ENCODE measurements at places on chromosomes 3 and 15.
A peak's percentile ranks its signal among the peaks of the same experiment; 100 is the strongest.

DNA sequence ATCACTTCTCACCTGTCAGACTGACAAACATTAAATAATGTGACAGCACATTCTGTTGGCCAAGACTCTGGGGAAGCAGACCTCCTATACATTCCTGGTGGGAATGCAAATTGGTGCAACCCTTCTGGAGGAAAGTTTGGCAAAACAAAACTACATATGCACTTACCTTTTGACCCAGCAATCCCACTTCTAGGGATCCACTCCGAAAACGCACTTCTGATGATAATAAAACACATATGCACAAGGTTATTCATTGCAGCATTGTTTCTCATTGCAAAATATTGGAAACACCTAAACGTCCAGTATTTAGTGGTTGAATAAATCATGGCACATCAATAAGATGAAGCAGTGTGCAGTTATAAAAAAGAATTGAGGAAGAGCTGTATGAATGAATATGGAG lies 145.5 kb upstream of the ABHD17C start:
- DNase-seq: no peak

DNA sequence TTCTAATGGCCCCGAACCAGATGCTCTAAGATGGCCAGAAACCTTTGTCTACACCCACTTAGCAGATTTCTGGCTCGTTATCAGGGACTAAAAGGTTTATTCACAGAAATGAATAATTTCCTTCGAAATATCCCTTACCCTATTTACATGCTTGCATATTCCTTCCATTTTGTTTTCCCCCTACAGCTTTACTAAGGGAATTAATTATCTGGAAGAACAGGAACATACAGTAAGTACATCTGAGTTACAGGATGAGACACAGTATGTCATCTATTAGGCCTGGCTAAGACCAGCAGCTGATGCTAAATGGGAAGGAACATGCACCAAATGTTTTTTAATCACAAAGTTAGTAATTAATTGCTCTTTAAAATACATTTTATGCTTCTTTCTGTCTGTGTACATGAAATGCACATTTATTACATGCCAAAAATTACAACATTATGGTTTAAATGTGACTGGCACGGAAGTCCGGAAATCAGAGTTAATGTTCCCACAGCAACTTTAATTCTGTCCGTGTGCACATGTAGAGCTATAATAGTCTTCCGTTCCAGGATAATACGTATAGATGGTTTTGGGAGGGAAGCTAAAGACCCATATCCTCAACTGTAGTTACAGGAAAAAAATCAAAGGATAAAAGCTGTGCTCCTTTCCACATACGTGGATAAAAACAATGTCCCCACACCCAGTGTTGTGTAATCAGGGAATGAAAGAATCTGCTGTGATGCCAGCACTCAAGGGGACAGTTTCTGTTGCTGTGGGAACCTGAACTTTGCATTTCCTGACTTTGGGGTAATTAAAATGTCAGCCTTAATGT lies 82.0 kb downstream of the TIGIT start:
- DNase-seq: no peak

DNA sequence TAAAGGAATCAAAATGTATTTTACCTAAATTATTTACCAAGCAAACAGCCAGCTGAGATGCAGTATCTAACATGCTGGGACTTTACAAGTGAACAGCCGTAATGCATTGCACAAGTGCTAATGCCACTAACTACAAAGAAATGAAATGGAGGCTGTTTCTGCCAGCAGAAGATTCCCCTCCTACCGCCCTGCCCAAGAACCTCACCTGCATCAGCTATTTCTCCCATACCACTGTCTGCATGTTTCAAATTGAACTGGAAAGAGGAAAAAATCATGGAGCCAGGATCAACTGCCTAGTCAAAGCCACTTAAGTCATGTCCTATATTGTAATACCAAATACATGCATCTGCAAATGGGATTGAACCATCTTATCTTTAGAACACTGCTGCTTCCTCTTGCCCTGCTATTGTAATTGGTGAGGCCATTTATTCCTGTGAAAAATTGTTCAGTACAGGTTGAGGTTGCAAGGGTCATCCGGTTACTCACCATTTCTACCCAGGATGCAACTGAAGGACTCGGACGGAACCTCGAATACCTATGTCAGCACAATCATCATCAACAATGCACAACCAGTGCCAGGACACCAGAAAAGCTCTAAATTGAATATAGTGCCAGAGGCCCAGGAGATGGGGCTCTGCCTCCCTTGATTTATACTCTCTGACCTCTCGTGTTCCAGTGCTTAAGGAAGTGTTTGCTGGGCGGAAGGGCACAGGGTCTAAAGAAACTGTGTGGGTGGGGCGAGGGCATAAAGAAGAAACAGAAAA lies 27.5 kb downstream of the ANXA2 start:
- DNase-seq: no peak

DNA sequence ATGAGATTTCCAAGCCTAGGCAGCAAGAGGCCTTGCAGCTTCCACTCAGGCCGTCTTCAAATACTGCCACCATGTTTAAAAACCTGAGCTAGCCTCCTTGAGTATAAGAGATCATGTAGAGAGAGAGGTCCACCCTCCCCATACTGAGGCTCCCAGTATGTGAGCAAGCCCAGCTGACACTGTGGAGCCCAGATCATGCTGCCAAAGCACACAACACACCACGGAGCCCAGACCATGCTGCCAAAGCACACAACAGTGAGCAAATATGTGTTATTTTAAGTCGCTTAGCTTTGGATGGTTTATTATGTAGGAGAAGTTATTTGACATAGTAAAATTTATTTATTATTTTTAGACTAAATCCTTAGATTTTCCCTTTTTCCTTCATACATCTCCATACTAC lies 333.7 kb downstream of the CTNNB1 start:
- no peak for DNase-seq

- DNase-seq: no peak
Observed at GRCh38 chr3:22117751-22118346, 366.8 kb upstream of the ZNF385D start.

DNA sequence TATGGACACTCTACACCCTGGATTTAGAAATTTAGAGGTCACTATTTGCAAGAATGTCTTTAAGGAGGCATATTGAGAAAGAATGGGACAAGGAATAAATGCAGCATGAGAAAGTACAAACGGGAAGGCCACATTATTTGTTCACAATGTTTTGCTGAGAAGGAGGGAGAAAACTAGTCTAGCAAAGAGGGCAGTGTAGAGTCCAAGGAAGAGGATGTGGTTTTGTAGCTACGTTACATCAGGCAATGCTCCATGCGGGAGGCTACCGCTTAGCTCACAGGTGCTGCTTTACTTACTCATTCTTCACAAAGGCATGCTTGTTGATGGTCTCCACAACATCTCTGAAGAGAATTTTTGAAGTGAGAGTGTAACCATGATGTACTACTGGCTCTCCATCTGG lies 191.1 kb downstream of the PLCH1 start:
- DNase-seq: no peak

- no peak for DNase-seq
Observed at GRCh38 chr3:108605491-108605890, 16.0 kb downstream of the DZIP3 start.

- DNase-seq: no peak
Observed at GRCh38 chr3:35970793-35971192, 331.5 kb downstream of the ARPP21 start.

- no peak for DNase-seq
Observed at GRCh38 chr3:12839156-12839946, 2.0 kb downstream of the RPL32 start.

- no peak for DNase-seq
Observed at GRCh38 chr3:127779747-127780146, 42.6 kb downstream of the MGLL start.

- DNase-seq: no peak
Observed at GRCh38 chr3:84066915-84067314, 891.9 kb upstream of the CADM2 start.

GRCh38 chr3:115072265-115073021 lies 74.6 kb downstream of the ZBTB20 start:
- DNase-seq: no peak

- DNase-seq: no peak
Observed at GRCh38 chr15:40043927-40044716, 5.1 kb upstream of the SRP14 start.

DNA sequence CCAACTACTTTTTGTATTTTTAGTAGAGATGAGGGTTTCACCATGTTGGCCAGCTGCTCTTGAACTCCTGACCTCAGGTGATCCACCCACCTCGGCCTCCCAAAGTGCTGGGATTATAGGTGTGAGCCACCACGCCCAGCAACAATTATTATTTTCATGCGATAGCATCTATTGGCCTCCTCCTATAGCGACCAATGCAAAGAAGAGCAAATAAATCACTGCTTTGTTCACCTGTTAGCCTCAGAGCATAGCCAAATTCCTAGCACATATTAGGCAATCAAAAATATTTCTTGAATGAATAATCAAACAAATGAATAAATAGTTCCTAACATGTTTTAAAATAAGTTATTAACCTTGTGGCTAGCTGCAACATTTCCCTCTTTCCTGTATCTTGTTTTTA lies 36.8 kb upstream of the TNFSF10 start:
- DNase-seq: no peak

DNA sequence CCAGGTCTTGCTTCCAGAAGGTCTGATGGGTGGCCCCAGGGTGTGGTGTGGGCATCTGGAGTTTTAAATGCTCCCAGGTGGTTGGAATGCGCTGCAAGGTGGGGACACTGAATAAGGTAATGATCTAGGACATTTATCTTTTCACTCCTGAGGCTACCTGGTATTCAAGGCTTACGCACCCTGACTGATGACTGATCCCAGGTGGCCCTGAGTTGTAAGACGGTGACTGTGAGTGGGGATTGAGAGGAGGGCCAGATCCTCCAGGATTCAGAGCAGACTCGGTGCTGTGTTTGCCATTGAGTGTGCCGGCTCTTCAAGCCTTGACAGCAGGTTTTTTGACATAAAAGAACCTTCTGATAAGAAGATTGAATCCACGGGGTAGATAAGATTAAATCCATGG lies 40.3 kb downstream of the SLC6A20 start:
- no peak for DNase-seq

- no peak for DNase-seq
Observed at GRCh38 chr3:120461416-120461815, 10.6 kb upstream of the FSTL1 start.

- DNase-seq: no peak
Observed at GRCh38 chr3:139894643-139894989, 40.4 kb upstream of the CLSTN2 start.

DNA sequence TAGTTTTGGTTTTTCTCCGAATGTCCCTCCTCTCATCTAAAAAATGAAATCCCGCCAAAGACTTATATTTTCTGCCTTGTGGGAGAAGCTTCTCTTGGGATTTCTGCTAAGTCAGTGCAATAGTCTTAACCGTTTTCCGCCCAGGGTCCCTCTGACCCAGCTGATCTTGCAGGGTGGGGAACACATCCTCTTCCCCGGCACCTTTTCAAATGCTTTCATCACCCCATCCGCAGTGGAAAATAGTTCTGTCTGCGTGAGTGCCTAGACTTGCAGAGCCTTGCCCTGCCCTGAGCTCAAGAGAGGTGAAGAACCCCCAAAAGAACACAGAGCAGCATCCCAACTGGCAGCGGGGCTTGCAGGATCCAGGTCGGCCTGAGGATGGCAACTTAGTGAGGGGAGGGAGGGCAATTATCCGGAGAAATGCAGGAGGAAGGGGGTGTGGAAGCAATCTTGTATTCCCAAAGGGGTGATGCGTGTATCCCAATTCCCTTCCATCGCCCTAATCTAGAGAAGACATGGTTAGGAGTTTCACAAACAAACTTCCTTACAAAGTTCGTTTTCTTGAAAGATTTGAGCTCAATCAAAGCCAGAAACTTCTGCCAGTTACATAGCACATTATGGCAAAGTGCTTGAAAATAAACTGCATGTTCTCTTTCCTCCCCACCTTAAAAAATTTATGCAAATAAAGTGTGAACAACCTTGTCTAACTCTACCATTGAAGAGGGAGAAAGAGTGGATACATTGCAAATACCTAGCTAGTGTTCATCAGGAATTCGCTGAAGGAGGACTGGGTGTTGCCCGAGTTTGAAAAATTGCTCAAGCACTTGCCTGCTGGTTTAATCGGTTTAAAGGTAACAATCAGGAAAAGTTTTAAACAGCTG lies 79.9 kb downstream of the NR2F2 start:
- no peak for DNase-seq

- no peak for DNase-seq
Observed at GRCh38 chr3:31968927-31969418, 12.1 kb downstream of the OSBPL10 start.

DNA sequence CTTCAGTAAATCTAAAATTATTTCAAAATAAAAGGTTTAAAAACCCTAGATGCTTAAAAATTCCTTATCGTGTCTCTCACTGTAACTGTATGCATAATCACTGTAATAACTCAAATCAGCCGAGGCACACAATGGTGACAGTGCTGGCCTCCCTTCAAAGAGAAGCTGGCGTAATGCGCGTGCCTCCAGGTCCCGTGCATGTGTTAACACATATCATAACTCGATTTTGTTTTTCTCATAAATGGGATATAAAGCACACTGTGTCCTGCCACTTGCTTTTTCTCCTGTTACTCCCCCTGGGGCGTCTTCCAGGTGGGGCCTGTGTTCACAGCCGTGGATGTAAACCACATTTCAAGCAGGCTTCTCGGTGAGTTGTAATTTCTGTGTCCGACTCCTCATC lies 56.0 kb downstream of the TPRA1 start:
- DNase-seq: no peak

DNA sequence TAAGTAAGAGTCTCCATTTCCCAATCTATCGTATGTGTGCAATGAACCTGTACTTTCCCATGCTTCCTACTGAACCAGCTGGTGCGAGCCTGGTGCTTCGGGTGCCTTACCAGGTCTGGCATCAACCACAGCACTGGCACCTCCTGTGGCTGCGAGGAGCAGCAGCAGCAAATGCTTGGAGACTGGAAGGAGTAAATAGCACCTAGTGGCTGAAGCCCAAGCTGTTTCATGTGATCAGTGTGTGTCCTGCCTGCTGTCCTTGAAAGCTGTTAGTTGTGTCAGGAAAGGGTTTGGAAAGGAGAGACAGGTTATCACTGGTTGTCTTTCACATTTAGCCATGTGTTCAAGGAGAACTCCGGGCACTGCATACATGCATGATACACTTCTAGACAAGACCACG lies 31.8 kb downstream of the PCOLCE2 start:
- DNase-seq: no peak

GRCh38 chr15:41561777-41562145 lies 2.7 kb downstream of the TYRO3 start:
- peak; percentile 50 for DNase-seq

DNA sequence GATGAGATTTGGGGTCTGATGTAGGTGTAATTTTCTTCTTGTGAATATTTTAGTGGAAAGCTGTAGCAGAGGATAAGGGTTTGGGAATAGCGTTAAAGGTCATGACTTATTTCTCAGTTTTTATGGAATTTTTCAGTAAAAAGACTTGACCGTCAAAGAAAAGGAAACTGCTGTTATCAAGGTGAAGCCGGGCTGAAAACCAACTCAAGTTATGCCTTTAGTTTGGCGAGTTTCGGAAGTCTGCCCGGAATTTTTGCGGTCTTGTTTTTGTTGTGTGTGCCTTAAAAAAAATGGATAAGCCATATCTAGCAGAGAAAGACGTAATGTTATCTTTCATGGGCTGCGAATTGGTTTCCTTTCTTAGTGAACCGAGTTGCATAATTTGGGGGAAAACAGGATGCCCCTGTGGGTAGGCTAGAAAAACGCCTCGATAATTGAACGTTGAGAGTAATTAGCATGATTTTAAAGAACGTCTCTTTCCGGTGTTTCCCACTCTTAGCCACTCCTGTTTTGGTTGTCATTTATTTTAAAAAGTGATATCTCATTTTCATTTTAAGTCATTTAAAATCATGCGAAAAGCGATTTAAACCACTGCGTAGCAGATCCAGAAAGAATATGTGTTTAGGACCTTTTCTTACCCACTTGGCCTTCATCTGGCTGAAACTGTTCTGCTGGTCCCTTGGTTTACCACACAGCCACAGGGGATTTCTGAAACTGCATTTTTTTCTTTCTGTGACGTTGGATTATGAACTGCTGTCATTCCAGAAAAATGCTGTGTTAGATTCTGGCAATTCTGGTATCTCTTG lies 1.1 kb downstream of the NFKBIZ start:
- DNase-seq: no peak

Measured in neural crest cell (in vitro differentiated cells).